Activated gamma-delta T cell treated with Interleukin-2 at 50 U/mL for 16 hours (primary cell): ENCODE measurements at places on chromosomes 12 and 14.

DNA sequence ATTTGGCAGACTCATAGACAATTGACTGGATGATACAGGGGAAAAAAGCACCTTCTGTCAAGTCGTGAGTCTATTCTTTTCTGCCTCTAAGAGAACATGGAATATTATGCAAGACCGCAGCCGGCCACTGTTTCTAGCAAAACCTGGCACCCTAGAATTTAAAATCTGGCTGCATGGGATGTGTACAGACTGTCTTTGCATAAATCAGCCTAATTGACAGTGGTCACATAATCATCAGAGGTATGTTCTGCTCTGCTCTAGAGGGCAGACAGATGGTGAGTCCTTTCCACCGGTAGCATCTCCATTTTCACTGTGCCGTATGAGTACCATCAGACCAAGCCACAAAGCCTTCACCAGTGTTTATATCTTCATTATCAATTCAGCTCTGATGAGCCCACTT lies 80.6 kb downstream of the KCNK10 start:
- DNase-seq: no peak

DNA sequence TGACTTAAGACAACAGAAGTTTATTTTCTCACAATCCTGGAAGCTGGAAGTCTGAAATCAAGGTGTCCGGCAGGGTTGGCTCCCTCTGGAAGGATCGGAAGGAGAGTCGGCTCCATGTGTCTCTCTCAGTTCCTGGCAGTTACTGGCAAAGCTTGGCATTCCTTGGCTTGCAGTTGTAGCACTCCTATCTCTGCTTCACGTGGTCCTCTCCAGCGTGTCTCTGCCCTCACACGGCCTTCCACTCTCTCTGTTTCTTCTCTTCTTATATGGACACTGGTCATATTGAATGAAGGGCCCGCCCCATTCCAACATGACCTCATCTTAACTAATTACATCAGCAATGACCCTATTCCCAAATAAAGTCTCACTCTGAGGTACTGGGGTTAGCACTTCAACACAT lies 60.1 kb upstream of the TUNAR start:
- DNase-seq: no peak

- DNase-seq: peak; percentile 86
These were observed at the start of gene TM9SF1 for GRCh38 chr14:24195186-24196070. Gene TM9SF1 (minus strand): TSS chr14:24195441. CDS start chr14:24195019, 422 bp downstream.

GRCh38 chr12:93740751-93741150 lies 63.6 kb downstream of the CRADD start:
- DNase-seq: no peak

GRCh38 chr12:56684745-56685359 lies 3.2 kb downstream of the PTGES3 start:
- no peak for DNase-seq

- DNase-seq: no peak
These were observed 64.2 kb downstream of the ELK3 start for GRCh38 chr12:96258104-96258961.

DNA sequence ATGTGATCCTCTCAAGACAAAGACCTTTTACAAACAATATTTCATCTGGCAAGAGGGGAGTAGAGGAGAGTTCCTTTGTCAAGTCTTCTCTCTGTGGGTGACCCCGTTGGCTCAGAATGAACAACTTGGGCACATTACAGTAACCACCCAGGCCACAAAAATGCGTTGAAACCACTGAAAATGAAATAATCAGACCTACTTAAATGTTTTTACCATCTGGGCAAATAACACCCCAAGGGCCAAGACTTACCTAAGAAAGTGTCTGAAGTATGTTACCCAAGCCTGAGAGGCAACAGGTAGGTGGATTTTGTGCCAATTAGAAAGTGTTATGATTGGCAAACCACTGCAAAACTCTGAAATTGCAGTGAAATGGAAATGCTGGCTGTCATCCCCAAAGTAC lies 1.3 kb downstream of the TC2N start:
- no peak for DNase-seq
